Vagina (tissue), 2 donors: ENCODE measurements at places on chromosomes 4 and X. TPM values are rescaled to one million over a fixed set of nuclear protein-coding genes. Genes with fewer than 3 reads are reported as not detected.

DNA sequence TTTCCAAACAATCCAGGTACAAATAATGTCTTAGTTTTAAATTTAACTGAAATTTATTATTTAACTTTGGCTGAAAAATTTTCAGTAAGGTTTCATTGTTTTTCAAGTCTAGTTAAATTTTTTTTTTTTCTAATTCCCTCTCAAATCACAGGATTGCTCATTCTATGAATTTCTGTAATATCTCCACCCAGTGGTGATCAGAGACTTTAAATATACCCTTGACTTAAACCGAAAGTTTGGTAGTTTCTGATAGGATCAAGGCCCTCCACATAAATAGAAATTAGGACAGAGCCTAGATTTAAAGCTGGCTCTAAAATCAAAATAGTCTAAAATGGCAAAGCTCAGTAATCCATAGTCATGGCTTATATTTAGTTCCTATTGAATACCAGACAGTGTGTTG is 175.4 kb downstream of the TBCK start:
- H3K36me3 ChIP-seq = no peaks in the 10 kb centered on the region
- no peak overlapping the region for H3K27ac ChIP-seq
- H3K4me1 ChIP-seq = no peaks in the 10 kb centered on the region
- H3K4me3 ChIP-seq = no peak overlapping the region

GRCh38 chr4:123506011-123506695 is 109.6 kb downstream of the SPRY1 start:
- no peak for DNase-seq
- H3K27ac ChIP-seq = peak overlapping the region; percentile 54
- no peaks in the 10 kb centered on the region for H3K27me3 ChIP-seq
- peaks cover 8% of the 10 kb centered on the region for H3K4me1 ChIP-seq

Gene CXCL1
- total RNA-seq = 26.3 TPM

Gene FAM156A
- 14.7 TPM for total RNA-seq

Gene SH3BGRL
- total RNA-seq = 121 TPM
